Activated CD8-positive, alpha-beta T cell treated with anti-CD3 and anti-CD28 coated beads for 36 hours (primary cell): ENCODE measurements at places on chromosomes 2 and 18. TPM values are rescaled to one million over a fixed set of nuclear protein-coding genes. Genes with fewer than 3 reads are reported as not detected.

Gene PSTPIP2
- 17.8 TPM for total RNA-seq

Gene MAP3K19
- not detected for total RNA-seq

Gene NT5DC4
- total RNA-seq: not detected

Gene LCLAT1
- 20.5 TPM for total RNA-seq

Gene RNF152
- 0.16 TPM for total RNA-seq

Gene AQP12A
- total RNA-seq: not detected

Gene SERPINB12
- total RNA-seq: not detected
